Activated naive CD4-positive, alpha-beta T cell treated with anti-CD3 and anti-CD28 coated beads for 36 hours (primary cell): ENCODE measurements at places on chromosomes 16 and 17.

DNA sequence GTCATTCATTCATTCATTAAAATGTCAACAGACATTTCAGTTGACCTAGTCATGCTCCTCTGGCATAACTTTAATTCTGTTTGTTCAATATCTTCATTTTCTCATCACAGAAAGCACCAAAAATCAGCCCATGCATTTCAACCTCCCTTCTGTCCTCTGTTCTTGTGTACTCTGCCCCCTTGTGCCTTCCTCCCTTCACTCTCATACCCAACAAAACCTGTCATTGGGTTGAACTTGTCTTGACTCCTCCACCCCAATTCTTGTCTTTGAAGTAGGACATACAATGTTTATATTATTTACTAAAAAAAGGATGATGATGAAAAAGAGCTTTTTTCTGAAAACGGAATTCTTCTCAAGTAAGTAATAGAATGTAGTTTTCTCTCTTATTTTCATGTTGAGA is 43.8 kb downstream of the COX10 start:
- DNase-seq = no peak

DNA sequence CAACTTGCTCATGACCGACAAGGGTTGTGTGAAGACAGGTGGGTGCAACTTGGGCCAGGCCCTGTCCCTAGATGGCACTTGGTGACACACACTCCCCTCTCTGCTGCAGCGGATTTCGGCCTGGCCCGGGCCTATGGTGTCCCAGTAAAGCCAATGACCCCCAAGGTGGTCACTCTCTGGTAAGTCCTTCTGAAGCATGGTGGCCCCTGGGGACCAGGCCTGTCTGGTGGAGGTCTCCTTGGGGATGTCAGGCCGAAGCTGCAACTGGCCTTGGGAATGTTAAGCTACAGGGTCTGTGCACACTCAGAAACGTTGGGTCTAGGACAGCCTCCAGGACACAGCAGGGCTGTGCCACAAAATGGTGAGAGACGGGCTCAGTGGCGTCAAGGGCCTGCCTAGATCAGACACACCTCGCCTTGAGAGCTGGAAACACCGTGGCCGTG is 6.8 kb downstream of the CDK10 start:
- DNase-seq = no peak

DNA sequence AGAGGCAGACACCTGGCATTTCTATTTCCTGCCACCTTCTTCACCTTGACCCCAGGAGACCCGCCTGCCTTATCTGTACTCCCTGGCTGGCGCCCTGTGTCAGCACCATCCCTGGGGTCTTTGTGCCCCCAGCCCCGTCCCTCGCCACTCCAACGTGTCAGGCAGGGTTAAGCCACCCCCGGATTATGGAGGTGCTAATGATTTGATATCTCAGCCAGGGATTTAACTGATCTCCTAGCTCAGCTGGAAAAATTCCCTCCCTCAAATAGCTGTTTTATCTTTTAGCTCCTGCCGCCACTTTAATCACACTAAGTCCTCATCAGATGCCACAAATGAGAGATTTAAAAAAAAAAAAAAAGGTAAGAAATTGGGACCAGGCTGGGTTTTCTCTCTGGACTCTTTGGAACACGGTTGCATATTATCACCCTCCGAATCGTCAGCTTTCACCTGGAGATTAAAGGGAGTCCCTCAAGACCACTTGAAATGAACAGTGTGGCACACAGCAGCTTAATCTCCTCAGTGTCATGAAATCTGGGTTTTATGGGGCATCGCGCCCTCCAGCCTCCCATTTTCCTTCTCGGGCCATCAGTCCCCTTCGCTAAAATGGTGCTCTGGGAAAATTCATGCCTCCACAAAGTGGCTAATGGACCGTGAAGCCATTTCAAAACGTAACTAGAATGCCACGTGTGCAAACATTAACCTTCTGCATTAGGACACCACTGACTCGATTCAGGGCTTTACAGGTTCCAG is 26.2 kb upstream of the WFDC1 start:
- DNase-seq = no peak

DNA sequence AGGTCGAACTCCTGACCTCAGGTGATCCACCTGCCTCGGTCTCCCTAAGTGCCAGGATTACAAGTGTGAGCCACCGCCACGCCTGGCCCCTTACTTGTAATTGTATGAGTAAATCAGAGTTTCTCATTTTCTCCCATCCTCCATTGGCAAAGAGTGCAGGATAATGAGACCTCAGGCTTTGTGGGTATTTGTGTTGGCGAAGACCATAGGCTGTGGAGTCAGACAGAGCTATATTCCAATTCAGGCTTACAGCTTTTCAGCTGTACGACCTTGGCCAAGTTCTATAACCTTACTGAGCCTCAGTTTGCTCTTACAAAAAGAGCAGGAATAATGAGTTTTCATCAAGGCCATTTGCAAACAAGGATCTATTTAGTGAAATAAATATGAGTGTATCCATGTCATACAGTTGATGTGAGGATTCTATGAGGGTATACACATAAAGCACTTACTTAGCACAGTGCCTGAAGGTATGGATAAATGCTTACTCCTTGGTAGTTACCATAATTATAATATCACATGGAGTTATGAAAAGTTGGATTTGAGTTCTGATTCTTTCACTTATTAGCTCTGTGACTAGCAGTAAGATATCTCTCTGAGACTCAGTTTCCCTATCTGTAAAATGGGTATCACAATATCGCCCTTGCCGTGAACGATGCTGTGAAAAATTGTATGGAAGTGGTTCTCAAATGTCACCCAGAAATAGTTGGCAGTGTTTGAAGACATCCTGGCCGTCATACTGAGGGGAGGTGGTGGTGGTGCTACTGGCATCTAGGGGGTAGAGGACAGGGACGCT is 25.6 kb upstream of the CPPED1 start:
- DNase-seq = no peak

GRCh38 chr16:54821731-54822130 is 108.9 kb upstream of the IRX5 start:
- no peak for DNase-seq

- no peak for DNase-seq
These were observed 51.6 kb downstream of the IKZF3 start for GRCh38 chr17:39812466-39812865.

DNA sequence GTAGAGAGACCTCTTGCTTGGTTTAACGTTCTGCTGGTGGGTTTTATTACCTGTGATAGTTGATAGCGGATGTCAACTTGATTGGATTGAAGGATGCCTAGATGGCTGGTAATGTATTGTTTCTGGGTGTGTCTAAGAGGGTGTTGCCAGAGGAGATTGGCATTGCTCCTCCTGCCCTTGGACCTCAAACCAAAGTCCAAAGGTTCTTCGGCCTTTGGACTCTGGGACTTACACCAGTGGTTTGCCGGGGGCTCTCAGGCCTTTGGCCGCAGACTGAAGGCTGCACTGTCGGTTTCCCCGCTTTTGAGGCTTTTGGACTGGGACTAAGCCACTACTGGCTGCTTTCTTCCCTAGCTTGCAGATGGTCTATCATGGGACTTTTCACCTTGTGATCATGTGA is 17.5 kb upstream of the TNRC6C start:
- no peak for DNase-seq
